ENCODE measurements at places on chromosomes 13 and 19.
A peak's percentile ranks its signal among the peaks of the same experiment; 100 is the strongest.

- no peak for DNase-seq
These were observed 55.9 kb downstream of the DLEU7 start for GRCh38 chr13:50787316-50788195.

- peak; percentile 33 for DNase-seq
These were observed 804 bp downstream of the ZNF708 start for GRCh38 chr19:21328406-21328805.

GRCh38 chr13:25746131-25746530 lies 305.7 kb downstream of the SHISA2 start:
- DNase-seq, result no peak

- DNase-seq, result no peak
These were observed 43.1 kb downstream of the ZMYM2 start for GRCh38 chr13:20001366-20002190.

DNA sequence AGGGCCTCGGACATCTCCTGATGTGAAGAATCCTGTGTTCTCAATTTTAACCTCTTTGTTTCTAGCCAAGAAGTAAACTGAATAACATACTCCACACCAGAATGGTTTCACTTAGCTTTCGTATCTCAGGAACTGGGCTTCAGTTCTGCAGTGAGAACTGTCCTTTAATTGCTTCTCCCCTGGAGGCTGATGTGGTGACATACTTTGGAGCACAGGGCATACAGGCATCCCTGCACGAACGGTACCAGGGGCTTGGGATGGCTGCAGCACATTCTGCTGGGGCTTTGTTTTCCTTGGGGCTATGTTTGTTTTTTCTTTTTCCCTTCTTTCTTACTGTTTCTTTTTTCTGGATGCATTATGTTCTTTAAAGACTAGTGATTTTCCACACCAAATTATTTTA lies 230.5 kb downstream of the TM9SF2 start:
- DNase-seq, result no peak

DNA sequence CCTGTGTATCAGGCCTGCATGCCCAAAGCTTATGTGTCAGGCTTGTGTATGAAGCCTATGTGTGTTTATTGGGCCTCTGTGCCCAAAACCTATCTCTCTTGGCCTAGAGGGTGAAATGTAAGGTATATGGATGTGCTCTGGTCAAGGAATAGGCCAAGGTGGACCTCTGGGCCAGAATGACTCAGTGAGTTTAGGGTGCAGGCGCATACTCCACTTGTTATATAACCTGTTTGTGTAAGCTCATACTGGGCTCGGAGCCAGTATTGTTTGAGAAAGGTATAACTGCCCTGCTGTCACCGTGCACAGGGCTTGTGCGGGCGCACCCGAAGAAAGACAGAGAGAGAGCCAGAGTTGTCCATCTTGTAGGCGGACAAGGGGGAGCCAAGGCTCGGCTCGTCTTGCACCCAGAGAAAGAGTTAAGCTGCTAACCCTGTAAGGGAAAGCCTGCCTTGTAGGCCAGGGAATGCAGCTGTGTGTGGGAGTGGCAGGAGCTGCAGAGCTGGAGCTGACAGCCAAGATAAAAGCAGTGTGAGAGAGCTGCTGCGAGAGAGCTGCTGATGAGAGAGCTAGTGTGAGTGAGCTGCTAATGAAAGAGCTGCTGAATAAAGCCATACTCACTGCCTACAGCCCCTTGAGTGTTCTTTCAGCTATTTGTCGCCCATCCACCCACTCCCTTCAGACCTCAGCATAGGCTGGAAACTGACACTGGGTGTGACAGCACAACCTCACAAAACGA lies 43.4 kb upstream of the N4BP2L1 start:
- DNase-seq, result no peak

DNA sequence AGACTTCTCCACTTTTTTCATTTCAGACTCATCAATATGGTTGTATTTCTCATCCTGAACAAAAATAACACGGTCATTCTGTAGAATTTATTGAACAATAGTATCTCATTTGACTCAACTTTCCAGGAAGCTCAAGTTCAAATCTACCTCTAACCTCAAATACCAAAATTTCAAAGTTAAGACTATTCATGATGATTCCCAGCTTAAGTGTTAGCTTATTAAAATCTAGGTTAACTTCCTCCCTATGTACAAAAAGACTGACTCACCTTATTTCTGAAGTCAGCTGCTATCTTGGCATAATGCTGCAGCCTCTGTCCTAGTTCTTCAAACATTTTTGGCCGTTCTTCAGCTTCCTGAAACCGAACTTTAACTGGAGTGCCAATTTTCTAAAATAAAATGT lies 23.2 kb downstream of the HSPH1 start:
- no peak for DNase-seq

- peak; percentile 90 for DNase-seq
These were observed 114.8 kb downstream of the COL4A2 start for GRCh38 chr13:110421696-110422385.

GRCh38 chr13:30338331-30338851 lies 31.0 kb upstream of the KATNAL1 start:
- no peak for DNase-seq

- DNase-seq, result no peak
These were observed 1585.4 kb downstream of the EFNB2 start for GRCh38 chr13:104949840-104950740.

- no peak for DNase-seq
These were observed 72.9 kb downstream of the ARHGEF7 start for GRCh38 chr13:111187960-111188541.

- peak; percentile 82 for DNase-seq
These were observed 80.3 kb upstream of the FRY start for GRCh38 chr13:31951215-31951678.

DNA sequence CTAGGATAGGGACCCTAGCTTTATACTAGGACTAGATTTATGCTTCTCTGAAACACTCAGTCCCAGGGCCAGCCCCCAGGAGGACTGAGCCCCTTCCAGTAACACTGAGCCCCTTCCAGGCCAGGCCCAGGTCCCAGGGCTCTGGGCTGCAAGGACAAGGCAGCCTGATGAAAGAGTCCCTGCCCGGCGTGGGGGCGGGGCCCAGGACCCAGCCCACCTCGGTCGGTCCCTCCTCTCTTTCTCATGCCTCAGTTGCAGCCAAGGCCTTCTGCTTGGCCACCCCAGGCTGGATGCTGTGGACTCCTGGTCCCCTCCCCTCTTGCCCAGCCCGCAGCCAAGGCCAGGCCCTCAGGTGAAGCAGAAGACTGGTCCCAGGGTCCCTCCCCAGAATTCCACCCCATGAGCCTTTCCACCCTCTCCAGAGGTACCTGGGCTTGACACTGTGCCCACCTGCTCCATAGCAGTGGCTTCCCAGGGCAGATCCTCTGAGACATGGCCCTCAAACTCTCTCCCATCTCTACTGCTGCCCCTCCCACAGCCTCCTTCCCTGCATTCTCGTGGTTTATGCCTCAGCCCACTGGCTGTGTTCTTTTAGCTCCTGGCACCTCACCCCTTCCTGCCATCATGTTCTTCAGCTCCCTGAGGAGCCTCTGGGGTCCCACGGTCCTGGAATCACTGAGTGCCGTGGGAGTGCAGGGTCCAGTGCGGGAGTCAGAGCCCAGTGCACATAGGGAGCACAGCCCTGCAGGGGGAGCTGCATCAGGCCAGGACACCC lies 53.6 kb upstream of the C1QTNF9B start:
- no peak for DNase-seq

GRCh38 chr13:96053003-96053703 lies at the start of gene UGGT2:
UGGT2 (minus strand) TSS chr13:96053401; CDS start chr13:96053312, 89 bp downstream.
- peak; percentile 80 for DNase-seq

DNA sequence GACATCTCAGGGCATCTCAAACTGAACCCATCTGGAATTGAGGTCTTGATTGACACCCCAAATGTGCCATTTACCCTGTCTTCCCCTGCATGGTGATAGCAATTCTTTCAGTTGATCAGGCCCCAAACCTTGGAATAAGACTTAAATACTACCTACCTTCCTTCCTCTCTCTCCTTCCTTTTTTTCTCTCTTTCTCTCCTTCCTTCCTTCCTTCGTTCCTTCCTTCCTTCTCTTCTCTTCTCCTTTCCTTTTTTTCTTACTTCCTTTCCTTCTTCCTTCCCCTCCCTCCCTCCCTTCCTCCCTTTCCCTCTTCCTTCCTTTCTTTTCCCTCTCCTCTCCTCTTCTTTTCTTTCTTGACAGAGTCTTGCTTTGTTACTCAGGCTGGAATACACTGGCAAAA lies 7.4 kb upstream of the GIPC1 start:
- DNase-seq, result no peak

DNA sequence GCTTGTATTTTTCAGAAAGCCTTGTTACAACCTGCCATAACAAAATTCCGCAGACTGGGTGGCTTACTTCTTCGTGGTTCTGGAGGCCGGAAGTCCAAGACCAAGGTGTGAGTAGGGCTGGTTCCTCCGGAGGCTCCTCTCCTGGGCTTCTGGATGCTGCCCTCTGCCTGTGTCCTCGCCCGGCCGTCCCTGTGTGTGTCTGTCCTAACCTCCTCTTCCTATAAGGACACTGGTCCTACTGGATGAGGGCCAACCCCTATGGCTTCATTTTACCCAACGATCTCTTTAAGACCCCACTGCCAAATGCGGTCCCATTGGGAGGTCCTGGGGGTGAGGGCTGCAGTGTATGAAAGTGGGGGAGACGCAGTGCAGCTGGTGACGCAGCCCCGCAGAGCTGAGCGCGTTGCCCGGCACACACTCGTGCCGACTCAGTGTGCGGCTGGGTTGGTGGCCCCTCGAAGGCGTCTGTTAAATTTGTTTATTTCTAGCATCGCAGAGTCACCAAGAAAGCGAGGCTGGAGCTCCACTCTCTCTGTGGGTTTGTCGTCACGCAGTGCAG lies 116.7 kb downstream of the SOX1 start:
- DNase-seq, result no peak

DNA sequence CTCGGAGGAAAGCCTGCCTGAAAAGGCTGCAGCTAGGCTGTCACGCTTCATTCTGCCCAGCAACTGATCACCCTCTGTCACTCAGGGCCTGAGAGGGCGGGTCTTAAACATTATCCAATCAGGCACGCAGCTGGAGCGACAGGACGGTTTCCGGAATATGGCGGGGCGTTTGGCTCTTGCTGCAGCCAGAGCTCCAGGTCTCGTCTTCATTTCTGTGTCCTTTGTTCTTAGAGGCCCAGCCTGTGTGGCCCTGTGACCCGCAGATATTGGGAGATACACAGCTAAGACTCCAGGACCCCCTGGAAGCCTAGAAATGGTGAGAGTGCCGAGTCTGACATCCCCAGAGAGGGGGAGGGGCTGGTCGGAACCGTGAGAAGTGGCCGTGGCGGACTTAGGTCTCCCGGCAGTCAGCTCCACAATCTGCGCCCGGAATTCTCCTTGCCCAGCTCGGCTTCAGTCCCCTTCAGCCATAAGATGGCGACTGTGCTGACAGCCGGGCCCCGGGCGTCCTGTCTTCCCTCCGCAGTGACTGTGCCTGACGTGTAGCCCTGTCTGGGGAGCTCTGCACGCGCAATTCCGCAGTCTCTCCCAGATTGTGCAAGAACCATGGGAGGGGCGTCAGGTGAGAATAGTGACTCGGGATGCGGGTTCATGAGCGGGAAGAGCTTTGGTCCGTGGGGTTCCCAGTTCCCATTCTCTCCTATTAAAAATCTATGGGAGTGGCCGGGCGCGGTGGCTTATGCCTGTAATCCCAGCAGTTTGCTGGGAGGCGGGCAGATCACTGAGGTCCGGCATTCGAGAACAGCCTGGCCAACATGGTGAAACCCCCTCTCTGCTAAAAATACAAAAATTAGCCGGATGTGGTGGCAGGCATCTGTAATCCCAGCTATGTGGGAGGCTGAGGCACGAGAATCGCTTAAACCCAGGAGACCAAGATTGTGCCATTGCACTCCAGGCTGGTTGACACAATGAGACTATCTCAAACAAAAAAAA lies at the start of gene ZNF429:
Gene ZNF429 (plus strand): TSS at position 144 of the 993 bp plus-strand sequence. CDS start 170 bp downstream, at position 314.
- DNase-seq, result peak; percentile 94

GRCh38 chr13:61670384-61671161 lies 254.9 kb upstream of the PCDH20 start:
- DNase-seq, result no peak

- DNase-seq, result no peak
These were observed 14.4 kb upstream of the TPM4 start for GRCh38 chr19:16061943-16062342.

DNA sequence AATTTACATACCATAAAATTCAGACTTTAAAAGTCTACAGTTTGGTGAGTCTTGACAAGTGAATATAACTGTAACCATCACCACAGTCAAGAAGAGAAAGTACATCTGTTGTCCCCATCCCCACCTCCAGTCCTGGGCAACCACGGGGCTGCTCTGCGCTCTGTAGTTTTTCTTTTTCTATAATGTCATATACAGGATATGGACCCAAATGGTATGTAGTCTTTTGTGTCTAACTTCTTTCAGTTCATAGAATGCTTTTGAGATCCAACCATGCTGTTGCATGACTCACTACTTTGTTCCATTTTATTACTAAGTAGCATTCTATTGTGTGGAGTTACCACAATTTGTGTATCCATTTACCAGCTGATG lies 103.9 kb downstream of the DOCK9 start:
- DNase-seq, result no peak

DNA sequence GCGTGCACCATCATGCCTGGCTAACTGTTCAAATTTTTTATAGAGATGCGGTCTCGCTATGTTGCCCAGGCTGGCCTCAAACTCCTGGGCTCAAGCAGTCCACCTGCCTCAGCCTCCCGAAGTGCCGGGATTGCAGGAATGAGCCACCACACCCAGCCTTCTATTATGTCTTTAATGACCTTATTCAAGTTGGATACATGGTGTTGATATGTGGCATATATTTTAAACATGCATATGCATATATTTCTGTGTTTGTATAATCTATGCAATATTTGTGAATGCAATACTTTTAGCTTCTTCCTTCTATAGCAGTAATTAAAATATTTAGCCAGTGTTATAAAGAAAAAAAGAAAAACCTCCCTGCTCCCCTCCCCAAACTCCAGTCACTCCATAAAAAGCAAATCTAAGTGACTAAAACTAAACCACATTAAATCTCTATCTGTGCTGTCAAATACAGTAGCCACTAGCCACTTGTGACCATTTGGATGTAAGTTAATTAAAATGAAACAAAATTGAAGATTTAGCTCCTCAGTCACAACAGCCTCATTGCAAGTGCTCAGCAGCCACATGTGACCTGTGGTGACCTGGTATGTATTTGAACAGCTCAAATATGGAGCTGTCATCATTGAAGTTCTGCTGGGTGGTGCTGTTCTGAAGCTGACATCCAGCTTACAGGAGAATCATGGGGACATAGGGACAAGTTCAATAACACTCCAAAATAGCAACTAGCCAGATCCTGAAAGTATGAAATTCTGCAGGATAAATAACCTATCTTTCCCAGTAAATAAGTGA lies 27.4 kb downstream of the FCGBP start:
- DNase-seq, result no peak
